CD4-positive, alpha-beta memory T cell (primary cell): ENCODE measurements at places on chromosomes 2 and 18. TPM values are rescaled to one million over a fixed set of nuclear protein-coding genes. Genes with fewer than 3 reads are reported as not detected.

GRCh38 chr2:212532585-212532984 lies 6.0 kb downstream of the ERBB4 start:
- H3K4me3 ChIP-seq: no peak overlapping the region
- no peaks in the 10 kb centered on the region for H3K4me1 ChIP-seq
- H3K27me3 ChIP-seq: no peaks in the 10 kb centered on the region
- DNase-seq: no peak

DNA sequence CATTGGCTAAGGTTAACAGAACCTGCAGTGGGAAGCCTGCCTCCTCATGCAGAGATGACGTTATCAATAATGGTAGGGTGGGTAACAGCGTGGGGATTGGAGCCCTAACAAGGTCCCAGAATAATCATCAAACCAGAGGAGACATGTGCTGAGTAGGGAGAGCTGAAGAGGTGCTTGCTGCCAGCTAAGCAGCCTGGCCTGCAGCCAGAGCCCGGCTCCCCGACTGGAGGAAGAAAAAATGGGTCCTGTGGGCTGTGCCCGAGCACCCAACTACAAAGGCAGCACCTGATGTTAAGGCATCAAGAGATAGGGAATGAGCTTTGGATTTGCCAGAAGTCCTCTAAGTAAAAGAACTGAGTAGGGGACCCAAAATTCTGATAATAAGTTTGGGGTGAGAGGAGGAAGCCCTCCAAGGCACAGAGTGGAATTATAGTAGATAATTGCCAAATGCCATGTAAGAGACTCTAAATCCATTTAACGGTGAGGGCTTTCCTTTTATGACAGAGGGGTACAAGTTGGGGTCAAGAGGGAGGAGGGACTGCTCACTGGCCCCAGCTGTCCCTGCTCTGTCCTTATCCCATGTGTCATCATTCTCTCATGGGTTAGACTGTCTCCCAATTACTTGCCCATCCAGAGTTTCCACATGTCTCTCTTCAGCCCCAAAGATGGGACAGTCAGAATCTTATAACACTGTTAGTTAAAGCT lies 156.1 kb downstream of the ANTXR1 start:
- H3K4me1 ChIP-seq: no peaks in the 10 kb centered on the region
- peaks cover 5% of the 10 kb centered on the region for H3K27me3 ChIP-seq
- no peaks in the 10 kb centered on the region for H3K36me3 ChIP-seq
- H3K27ac ChIP-seq: no peak overlapping the region
- H3K4me3 ChIP-seq: no peak overlapping the region

DNA sequence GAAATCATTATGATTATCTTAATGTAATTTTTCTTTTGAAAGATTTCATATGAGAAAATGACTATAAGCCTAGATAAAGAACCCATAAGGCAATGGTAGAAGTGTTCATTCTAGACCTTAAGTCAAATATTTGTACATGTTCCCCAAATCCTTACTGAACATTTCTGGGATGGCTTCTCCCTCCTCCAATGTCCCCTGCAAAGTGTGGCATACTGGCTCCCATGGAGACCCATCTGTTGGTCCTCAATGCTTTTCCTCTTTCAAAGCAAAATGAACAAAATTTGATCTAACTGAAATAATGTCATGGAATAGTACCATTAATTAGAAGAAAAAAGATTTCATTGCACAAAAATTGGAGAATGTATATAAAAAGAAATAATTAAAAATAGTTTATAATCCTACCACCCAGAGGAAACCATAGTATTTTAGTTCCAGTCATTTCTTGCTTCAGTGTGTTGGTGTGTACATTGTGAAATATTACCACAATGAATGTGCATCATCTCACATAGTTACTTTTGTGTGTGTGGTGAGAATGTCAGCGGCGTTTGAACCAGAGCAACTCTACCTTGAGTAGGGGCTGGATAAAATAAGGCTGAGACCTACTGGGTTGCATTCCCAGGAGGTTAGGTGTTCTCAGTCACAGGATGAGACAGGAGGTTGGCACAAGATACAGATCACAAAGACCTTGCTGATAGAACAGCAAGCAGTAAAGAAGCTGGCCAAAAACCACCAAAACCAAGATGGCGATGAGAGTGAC lies 181.3 kb downstream of the UXS1 start:
- H3K27me3 ChIP-seq: no peaks in the 10 kb centered on the region
- no peak overlapping the region for H3K4me3 ChIP-seq
- H3K27ac ChIP-seq: no peak overlapping the region
- no peak for DNase-seq
- no peaks in the 10 kb centered on the region for H3K36me3 ChIP-seq

GRCh38 chr18:69992776-69993175 lies 45.1 kb upstream of the CD226 start:
- H3K4me3 ChIP-seq: no peak overlapping the region
- H3K4me1 ChIP-seq: no peaks in the 10 kb centered on the region
- DNase-seq: no peak
- H3K27me3 ChIP-seq: no peaks in the 10 kb centered on the region
- no peak overlapping the region for H3K27ac ChIP-seq

GRCh38 chr2:195520671-195521155 lies 136.3 kb upstream of the SLC39A10 start:
- H3K36me3 ChIP-seq: no peaks in the 10 kb centered on the region
- no peak overlapping the region for H3K4me3 ChIP-seq
- H3K4me1 ChIP-seq: no peaks in the 10 kb centered on the region
- DNase-seq: no peak

GRCh38 chr2:56770490-56770889 lies 586.7 kb downstream of the CCDC85A start:
- H3K27ac ChIP-seq: no peak overlapping the region
- H3K27me3 ChIP-seq: no peaks in the 10 kb centered on the region
- H3K4me3 ChIP-seq: no peak overlapping the region
- no peak for DNase-seq

DNA sequence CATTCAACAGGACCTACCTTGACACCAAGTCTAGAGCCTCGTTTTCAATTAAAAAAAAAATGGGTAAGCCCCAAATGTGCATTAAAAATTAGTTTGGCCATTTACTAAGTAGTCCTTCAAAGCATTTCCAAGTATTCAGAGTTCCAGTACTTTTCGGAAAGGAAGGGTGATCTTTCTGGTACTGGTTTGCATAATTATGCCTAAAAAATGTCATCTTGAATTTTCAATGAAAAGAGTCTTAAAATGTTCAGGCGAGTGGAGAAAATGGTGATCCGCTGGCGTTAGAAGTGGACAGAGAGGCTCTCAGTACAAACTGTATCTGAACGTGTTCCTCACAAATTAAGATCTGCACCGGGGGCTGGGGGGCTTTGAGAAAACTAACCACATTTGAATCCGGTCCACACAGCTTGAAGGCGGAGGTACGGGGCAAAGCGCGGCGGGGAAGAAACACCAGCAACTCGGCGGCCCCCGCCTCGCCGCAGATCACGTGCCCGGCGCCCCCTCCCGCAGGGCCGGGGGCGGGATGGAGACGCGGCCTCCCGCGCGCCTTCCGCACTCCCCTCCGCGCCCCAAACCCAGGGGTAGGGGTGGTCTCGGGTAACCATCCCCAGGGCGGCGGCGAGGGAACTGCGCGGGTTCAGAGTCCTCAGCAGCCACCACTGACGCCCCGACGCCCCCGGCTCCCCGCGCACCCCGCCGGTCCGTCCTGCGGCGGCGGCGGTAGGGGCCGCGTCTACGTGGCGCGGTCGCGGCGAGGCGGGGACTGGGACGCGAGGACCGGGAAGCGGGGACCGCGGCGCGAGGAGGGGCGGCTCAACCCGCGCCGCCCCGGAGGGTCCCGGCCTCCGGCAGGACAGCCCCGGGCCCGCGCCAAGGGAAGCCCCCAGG lies 564 bp downstream of the LPIN2 start:
- no peaks in the 10 kb centered on the region for H3K36me3 ChIP-seq
- H3K4me3 ChIP-seq: peak overlapping the region; percentile 70
- H3K27me3 ChIP-seq: no peaks in the 10 kb centered on the region
- peak overlapping the region; percentile 63 for H3K27ac ChIP-seq
- DNase-seq: peak; percentile 56
- peaks cover 73% of the 10 kb centered on the region for H3K4me1 ChIP-seq

DNA sequence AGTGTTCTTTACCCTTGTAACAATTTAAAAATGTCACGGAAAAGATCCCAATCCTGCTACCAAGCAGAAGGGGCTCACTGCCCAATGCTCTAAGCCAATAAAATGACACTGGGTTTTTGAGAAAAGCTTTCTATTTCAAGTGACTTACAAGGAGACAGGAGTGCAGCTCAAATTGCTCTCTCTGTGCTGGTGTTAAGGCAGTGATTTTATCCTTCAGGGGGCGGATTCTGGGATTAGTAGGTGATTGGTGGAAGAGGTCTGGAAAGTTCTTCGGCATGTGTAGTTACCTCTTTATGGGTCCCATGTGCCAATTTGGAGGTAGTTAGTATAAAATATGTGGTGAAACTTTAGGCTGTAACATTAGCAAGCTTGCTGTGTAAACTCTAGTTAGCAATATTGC lies 27.4 kb upstream of the MCM6 start:
- no peak overlapping the region for H3K4me3 ChIP-seq
- no peaks in the 10 kb centered on the region for H3K4me1 ChIP-seq
- peaks cover 16% of the 10 kb centered on the region for H3K36me3 ChIP-seq
- H3K27me3 ChIP-seq: no peaks in the 10 kb centered on the region
- H3K27ac ChIP-seq: no peak overlapping the region

DNA sequence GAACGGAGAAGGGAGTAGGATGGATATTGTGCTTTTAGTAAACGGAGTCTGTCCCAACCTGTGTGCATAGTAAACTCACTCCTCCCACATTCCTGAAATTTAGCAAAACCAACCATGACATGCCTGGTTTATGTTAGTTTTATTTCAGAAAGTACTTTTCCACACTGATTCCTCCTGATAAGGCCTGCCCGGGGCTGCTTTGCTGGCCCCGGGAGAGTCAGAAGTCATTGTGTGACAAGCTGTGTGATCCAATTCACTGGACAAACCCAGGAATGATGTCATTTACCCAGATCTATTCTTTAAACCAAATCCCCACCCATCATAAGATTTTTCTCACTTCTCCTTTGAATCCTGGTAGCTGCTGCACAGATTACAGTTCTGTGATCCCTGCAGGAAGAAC lies 109.0 kb downstream of the SETBP1 start:
- H3K36me3 ChIP-seq: no peaks in the 10 kb centered on the region
- H3K4me3 ChIP-seq: no peak overlapping the region
- H3K4me1 ChIP-seq: no peaks in the 10 kb centered on the region
- DNase-seq: no peak
- H3K27me3 ChIP-seq: no peaks in the 10 kb centered on the region

DNA sequence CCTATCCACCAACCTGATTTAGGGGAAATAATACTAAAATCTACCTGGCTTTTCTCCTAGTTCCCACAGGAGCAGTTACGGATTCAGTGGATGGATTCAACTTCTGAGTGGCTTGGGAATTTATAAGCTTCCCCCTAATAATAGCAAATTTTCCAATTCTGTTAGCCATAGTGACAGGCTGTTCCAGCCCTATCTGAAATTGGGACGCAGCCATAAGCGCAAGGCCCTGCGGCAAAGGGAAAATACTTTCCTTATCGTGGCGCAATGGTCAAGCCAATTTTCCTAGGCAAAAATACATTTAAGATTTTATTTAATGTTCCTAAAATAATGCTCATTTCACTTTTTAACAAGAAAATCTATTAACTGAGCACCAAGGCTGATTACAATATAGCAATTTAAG lies 49.7 kb downstream of the CDH2 start:
- H3K27ac ChIP-seq: no peak overlapping the region
- no peak overlapping the region for H3K4me3 ChIP-seq
- no peaks in the 10 kb centered on the region for H3K4me1 ChIP-seq
- no peaks in the 10 kb centered on the region for H3K27me3 ChIP-seq

DNA sequence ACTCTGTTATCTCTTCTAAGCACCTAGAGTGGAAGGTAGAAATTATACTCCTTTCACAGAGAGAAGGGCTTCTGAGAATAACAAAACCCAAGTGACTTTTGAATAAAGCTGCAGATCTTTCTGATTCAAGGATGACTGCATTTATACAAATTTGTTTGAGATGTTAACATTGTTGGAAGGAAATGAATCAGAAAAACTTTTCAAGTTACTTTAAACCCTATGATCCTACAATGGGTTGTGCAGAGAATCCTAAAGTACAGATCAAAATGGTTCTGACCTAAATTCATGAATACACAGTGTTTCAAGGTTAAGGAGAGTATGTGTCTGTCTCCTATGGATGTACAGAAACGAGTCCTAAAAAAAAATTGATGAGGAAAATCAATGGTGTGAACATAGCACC lies 1.8 kb downstream of the RFTN2 start:
- H3K36me3 ChIP-seq: no peaks in the 10 kb centered on the region
- no peak for DNase-seq
- H3K27me3 ChIP-seq: no peaks in the 10 kb centered on the region
- no peak overlapping the region for H3K27ac ChIP-seq
- H3K4me3 ChIP-seq: no peak overlapping the region

GRCh38 chr2:43776324-43776723 lies 2.5 kb downstream of the DYNC2LI1 start:
- no peak overlapping the region for H3K4me3 ChIP-seq
- no peak for DNase-seq
- H3K4me1 ChIP-seq: peaks cover 12% of the 10 kb centered on the region

DNA sequence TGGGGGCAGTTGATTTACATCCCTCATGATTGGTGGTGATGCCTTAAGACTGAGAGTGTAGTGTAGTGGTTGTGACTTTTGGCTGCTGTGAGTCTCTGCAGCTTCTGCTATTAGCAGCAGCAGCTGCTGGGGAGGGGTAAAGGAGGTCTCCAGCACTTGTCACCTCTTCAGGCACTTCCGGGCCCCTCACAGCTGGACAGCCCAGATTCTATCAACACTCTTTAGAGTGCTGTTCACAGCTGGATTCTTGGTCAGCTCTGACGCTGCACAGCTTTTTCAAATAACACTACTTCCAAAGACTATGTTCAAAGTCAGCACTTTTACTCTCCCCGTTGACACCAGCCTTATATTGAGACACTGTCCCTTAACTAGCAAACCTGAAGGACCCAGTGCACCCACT lies 396.0 kb downstream of the MEIS1 start:
- no peaks in the 10 kb centered on the region for H3K4me1 ChIP-seq
- H3K36me3 ChIP-seq: no peaks in the 10 kb centered on the region
- no peak overlapping the region for H3K4me3 ChIP-seq
- H3K27me3 ChIP-seq: no peaks in the 10 kb centered on the region

DNA sequence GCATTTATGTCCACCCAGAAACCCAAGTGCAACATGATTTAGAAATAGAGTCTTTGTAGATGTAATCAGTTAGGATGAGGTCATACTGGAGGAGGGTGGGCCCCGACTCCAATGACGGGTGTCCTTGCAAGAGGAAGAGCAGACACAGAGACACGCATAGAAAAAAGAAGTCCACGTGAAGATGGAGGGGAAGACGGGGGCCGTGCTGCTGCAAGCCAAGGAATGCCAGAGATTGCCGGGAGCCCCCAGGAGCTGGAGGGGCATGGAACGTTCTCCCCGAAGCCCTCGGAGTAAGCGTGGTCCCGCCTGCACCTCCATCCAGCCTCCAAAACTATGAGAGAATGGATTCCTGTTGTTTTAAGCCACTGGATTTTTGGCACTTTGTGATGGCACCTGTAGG lies 51.6 kb downstream of the PTGR3 start:
- no peaks in the 10 kb centered on the region for H3K36me3 ChIP-seq
- H3K4me3 ChIP-seq: no peak overlapping the region
- H3K4me1 ChIP-seq: peaks cover 12% of the 10 kb centered on the region
- DNase-seq: no peak
- peaks cover 3% of the 10 kb centered on the region for H3K27me3 ChIP-seq

GRCh38 chr2:126635736-126636135 lies 20.2 kb upstream of the GYPC start:
- no peaks in the 10 kb centered on the region for H3K4me1 ChIP-seq
- DNase-seq: no peak
- H3K27ac ChIP-seq: no peak overlapping the region
- no peak overlapping the region for H3K4me3 ChIP-seq
- no peaks in the 10 kb centered on the region for H3K36me3 ChIP-seq

The ACOXL gene
- total RNA-seq: not detected

The VWA3B gene
- not detected for total RNA-seq

The EIF2AK2 gene
- total RNA-seq: 28.8 TPM

The EGR4 gene
- total RNA-seq: not detected

The HPCAL1 gene
- 77.1 TPM for total RNA-seq

The SERPINE2 gene
- total RNA-seq: 0.47 TPM
